ENCODE measurements at places on chromosomes 1 and 21. TPM values are rescaled to one million over a fixed set of nuclear protein-coding genes. Genes with fewer than 3 reads are reported as not detected.

DNA sequence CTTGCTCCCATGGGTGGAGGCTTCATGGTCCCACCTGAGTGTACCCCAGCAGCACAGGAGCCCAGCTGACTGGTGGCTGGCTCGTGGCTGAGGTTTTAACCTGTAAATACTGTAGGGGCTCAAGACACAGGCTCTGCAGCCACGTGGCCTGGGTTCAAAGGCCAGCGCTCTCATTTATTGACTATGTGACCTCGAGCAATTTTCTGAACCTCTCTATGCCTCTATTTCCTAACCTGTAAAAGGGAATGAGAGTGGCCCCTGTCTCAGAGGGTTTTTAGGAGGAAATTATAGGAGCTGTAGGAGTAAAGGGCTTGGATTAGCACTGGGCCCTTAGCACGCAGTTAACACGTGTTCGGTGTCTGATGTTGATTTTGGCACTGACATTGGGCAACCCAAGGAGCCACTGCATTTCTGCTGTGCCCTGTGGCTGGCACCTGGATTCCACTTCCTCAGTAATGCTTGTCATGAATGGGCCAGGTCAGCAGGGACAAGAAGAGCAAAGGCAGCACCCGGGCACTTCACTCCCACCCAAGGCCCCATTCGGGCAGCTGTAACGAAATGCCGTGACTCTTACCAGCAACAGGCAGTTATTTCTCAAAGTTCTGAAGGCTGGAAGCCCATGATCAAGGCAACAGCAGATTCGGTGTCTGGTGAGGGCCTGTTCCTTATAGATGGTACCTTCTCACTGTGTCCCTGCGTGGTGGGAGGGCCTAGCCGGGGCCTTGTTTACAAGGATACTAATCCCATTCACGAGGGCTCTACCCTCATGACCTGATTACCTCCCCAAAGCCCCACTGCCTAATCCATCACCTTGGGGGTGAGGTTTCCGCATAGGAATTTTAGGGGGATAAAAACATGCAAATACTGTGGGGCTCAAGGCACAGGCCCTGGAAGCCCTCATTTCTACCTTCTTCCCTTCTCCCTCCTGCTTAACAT, 25.2 kb downstream of the ARHGEF10L start:
- no peak overlapping the region for H3K27ac ChIP-seq
- H3K4me1 ChIP-seq, result peaks cover 67% of the 10 kb centered on the region
- DNase-seq, result no peak
- H3K4me3 ChIP-seq, result no peak overlapping the region
- H3K36me3 ChIP-seq, result no peaks in the 10 kb centered on the region

DNA sequence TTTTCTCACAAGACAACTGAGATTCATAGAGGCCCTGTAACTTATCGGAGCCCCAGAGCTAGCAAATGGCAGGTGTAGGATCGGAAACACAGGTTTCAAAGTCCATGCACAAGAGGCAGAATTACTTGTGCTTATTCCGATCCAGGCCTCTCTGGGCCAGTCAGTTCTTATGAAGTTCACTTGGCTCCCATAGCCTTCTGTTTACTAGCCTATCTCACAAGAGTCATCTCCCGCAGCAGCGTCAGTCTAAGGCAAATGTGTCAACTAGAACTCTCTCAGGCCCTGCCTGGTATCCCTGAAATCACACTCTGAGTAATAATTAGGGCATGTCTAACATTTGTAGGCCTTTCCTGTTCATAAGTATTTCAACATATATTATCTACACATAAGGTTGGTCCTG, 43.3 kb downstream of the PHC2 start:
- H3K36me3 ChIP-seq, result no peaks in the 10 kb centered on the region
- H3K27ac ChIP-seq, result no peak overlapping the region
- peaks cover 50% of the 10 kb centered on the region for H3K4me1 ChIP-seq

- no peak for DNase-seq
- peaks cover 2% of the 10 kb centered on the region for H3K4me1 ChIP-seq
- H3K4me3 ChIP-seq, result no peak overlapping the region
- no peaks in the 10 kb centered on the region for H3K27me3 ChIP-seq
These were observed 60.3 kb upstream of the JUN start for GRCh38 chr1:58844176-58844575.

DNA sequence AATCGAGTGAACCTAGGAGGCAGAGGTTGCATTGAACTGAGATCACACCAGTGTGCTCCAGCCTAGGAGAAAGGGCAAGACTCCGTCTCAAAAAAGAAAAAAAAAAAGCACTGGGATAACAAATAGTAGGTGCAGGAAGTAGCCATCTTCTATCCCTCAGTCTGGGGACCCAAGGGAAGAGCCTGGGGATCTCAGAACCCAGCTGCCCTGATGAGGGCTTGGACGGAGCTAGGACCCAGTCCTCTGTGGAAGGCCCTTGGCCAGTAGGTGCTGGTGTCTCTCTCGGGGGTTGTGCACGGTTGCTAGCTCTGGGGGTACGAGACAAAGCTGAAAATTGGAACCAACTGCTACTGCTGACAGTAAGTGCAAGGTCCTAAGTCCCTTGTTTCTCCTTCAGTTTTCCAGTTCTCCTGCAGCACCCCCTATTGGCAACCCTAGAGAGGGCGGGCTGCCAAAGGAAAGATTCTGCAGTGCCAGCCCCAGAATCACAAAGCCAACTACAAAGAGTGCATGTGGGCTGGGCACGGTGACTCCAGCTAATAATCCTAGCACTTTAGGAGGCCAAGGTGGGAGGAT, 57.6 kb upstream of the KIF1B start:
- no peak overlapping the region for H3K27ac ChIP-seq
- H3K36me3 ChIP-seq, result peaks cover 16% of the 10 kb centered on the region
- DNase-seq, result peak; percentile 18
- H3K27me3 ChIP-seq, result no peaks in the 10 kb centered on the region

- H3K4me1 ChIP-seq, result no peaks in the 10 kb centered on the region
- no peak for DNase-seq
- no peaks in the 10 kb centered on the region for H3K27me3 ChIP-seq
- H3K36me3 ChIP-seq, result no peaks in the 10 kb centered on the region
These were observed 87.0 kb upstream of the ATP1B1 start for GRCh38 chr1:169019419-169020058.

DNA sequence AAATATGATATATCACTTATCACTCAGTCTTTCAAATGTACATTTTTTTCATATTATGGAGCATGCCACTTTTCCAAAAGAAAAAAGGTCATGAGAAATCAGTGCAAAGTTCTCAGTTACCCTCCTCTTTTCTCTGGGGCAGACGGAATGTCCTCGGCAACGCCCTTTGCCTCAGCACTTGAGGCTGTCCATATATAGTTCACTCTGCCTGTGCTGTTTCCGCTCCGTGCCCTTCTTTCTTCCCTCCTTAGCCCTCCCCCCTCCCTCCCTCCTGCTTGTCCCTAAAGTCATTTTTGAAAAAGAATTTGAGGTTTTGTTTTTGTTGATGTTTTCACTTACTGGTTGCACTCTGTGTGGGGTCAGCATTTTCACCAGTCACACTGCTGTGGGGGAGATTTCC, 5.4 kb downstream of the BARHL2 start:
- H3K36me3 ChIP-seq, result no peaks in the 10 kb centered on the region
- H3K4me1 ChIP-seq, result peaks cover 12% of the 10 kb centered on the region
- H3K27me3 ChIP-seq, result peaks cover 91% of the 10 kb centered on the region

- H3K36me3 ChIP-seq, result peaks cover 4% of the 10 kb centered on the region
- peaks cover 5% of the 10 kb centered on the region for H3K4me1 ChIP-seq
- DNase-seq, result no peak
- no peak overlapping the region for H3K4me3 ChIP-seq
These were observed 6.8 kb downstream of the BACH1 start for GRCh38 chr21:29305561-29305960.

- no peak for DNase-seq
- no peaks in the 10 kb centered on the region for H3K36me3 ChIP-seq
- no peaks in the 10 kb centered on the region for H3K4me1 ChIP-seq
- H3K27ac ChIP-seq, result no peak overlapping the region
- no peak overlapping the region for H3K4me3 ChIP-seq
These were observed 7.9 kb downstream of the CD53 start for GRCh38 chr1:110880708-110881374.

DNA sequence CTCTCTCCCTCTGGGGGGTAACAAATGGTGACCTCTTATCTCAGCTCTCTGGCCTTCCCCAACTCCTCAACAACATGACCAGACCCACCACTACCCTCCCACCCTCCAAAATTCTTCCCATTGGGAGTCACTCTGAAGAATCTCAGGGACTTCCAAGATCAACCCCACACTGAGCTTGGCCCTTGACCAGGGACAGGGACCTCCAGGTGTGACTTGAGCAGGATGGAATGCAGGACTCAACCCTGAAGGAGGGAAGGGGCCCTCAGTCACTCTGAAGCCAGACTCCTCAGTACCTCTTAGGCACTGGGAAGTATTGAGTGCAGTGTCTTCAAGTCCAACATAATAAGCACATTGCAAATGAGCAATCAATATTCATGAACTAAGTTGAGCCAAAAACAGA, 1.9 kb downstream of the CASQ1 start:
- H3K27ac ChIP-seq, result peak overlapping the region; percentile 93
- no peak for DNase-seq
- H3K4me3 ChIP-seq, result peak overlapping the region; percentile 52
- peaks cover 10% of the 10 kb centered on the region for H3K36me3 ChIP-seq
- no peaks in the 10 kb centered on the region for H3K27me3 ChIP-seq
- H3K4me1 ChIP-seq, result peaks cover 43% of the 10 kb centered on the region

The FCRL3 gene
- 0.04 TPM for total RNA-seq

The TLR5 gene
- 3.8 TPM for total RNA-seq

The SH2D2A gene
- total RNA-seq, result 0.71 TPM

The SLC1A7 gene
- not detected for total RNA-seq
